ENCODE measurements at places on chromosomes 13 and 19.

- DNase-seq, result no peak
Observed at GRCh38 chr13:75400775-75401174, 81.2 kb downstream of the TBC1D4 start.

GRCh38 chr13:22735011-22735995, 445.5 kb upstream of the SGCG start:
- DNase-seq, result no peak

DNA sequence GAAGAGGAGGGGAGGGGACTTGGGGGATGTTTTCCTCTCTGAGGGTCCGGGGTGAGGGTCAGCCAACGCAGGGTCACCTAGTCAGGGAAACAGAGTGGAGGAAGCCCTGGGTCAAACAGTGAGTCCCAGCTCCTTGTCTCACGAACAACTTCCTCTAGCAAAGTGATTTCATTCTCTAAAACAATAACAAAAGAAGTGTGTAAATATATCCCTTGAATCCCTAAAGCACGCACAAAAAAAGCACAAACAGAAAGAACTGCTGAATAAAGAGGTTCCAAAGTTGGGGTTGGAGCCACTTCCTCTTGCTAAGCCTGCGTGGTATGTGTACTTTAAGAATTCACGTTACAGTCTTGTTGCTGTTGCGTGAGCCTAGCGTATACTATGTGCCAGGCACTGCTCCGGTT, 1.5 kb upstream of the C5AR2 start:
- no peak for DNase-seq

GRCh38 chr13:51814071-51814470, 10.1 kb upstream of the DHRS12 start:
- DNase-seq, result no peak

DNA sequence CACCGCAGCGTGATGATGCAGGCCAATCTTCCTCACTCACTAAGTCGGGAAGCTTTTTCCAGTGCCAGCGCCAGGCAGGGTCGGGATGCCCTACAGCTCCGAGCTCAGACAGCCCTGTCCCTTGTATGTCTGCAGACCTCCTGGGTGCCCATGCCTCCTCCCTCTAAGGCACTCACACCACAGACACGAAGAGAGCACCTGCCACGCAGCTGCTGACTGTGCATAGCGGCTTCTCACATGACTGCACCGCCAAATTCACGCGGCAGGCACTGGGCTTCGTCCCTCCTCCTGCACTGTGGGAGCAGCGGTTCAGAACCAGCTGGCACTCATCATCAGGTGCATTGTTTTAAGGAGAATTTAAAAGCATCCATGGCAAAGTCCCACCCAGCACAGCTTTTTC, 88.1 kb downstream of the SLC7A1 start:
- peak; percentile 52 for DNase-seq

DNA sequence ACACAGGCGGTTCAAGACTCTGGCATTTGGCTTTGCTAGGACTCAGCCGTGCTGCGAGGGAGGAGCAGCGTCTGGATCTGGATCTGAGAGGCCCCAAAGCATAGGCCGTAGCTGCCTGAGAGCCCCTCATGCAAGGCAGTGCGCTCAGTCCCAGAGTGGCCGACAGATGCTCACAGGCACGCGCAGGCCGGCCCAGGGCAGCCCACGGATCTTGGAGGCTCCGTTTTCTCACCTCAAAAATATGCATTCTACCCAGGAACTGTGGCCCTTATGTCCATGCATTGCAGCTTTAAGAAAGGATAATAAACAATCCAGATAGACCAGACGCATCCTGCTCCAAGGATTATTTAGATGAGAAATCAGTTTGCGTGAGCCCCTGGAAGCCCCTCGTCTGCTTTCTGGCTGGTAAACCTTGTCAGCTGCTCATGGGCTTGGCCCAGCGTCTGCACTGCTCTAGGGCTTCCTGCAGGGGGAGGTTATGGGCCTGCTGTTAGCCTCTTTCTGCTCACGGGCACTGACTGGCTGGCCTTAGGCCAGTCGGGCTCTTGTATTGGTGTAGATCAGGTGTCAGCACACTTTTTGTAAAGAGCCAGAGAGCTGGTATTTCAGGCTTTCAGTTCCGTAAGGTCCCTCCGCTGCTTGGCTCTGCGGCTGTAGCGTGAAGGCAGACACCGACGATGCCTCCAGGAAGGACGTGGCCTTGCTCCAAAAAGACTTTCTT, 24.2 kb downstream of the TEX29 start:
- DNase-seq, result no peak

DNA sequence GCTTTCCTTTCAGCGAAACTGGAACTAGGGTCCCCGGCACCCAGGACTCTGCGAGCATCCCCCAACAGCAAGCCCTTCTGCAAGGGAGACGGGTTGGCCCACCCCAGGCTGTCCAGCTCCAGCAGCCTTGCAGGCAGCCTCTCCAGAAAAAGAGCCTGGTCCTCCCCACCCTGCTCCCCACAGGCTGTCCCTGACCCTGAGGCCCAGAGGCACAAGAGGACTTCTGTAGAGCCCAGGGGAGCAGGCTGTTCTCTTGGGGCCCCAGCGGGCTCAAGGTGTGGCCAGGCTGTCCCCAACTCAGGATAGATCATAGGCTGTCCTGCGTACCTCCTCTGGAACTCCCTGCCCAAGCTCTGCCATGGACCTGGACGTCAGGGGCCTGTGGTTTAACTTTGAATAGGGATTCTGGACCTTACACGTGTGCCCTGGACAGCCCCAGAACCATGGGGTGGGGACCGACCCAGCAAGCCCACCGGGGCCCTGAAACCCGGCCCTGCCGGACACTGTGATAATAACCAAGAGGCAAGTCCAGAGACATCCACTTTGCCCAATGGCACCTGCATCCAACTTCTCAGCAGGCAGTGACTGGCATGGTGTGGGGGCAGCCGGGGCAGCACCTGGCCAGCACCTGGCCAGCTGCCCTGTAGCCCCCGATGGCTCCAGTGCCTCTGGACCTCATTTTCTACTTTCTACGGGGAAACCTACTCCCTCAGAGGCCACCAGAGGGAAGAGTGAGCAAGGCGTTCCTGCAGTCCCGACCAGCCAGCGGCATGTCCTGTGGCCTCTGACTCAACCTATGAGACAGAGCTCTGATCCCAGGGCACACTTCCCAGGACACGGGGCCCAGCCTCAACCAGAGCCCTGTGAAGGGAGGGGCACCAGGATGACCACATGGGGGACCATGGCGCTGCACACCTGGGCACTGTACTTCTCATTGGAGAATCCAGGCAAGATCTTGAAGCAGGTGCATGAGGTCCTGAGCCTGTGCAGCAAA, 50.9 kb upstream of the TPM4 start:
- no peak for DNase-seq

GRCh38 chr19:18939922-18940768, 872 bp downstream of the HOMER3 start:
- DNase-seq, result no peak

DNA sequence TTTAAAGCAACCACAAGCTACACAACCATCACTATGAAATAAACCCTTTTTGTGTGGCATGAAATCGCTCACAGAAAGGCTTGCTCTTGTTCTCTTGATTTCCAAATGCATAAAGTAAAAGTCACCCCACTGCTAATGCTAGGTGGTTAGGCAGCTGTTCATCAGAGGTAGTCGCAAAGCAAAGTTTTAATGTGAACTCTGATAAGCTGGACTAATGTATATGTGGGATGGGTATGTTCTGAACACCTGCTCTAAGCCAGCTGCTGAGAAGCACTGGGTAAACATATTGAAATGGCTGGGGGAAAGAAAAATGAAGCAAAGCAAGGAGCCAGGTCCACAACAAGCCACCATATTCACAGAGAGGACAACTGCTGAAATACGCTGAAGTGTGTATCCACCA, 142.3 kb downstream of the KLF12 start:
- DNase-seq, result peak; percentile 74

GRCh38 chr13:25598421-25598820, 226.6 kb downstream of the ATP8A2 start:
- no peak for DNase-seq

DNA sequence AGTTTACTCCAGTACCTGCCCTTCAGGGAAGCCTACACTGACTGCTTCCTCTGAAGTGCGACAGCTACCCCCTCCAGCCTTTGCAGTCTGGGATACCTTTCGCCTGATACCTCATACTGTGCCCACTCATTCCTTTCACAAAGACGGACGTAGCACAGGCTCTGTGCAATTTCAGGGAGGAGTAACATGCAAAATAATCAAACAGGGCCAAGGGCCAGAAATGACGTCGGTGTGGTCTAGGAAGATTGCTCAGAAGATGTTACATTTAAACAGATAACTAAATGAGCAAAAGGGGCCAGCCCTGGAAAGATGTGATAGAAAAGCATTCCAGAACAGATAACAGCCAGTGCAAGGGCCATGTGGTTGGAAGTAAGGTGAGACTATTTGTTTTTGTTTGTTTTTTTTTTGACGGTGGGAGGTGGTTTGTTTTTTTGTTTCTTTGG, 6.6 kb upstream of the DDX39A start:
- no peak for DNase-seq

GRCh38 chr19:5205381-5205780, 135.2 kb downstream of the PTPRS start:
- DNase-seq, result no peak

GRCh38 chr19:46731584-46731983, 14.3 kb upstream of the FKRP start:
- no peak for DNase-seq

- no peak for DNase-seq
Observed at GRCh38 chr19:10749435-10750384, 31.8 kb downstream of the DNM2 start.

DNA sequence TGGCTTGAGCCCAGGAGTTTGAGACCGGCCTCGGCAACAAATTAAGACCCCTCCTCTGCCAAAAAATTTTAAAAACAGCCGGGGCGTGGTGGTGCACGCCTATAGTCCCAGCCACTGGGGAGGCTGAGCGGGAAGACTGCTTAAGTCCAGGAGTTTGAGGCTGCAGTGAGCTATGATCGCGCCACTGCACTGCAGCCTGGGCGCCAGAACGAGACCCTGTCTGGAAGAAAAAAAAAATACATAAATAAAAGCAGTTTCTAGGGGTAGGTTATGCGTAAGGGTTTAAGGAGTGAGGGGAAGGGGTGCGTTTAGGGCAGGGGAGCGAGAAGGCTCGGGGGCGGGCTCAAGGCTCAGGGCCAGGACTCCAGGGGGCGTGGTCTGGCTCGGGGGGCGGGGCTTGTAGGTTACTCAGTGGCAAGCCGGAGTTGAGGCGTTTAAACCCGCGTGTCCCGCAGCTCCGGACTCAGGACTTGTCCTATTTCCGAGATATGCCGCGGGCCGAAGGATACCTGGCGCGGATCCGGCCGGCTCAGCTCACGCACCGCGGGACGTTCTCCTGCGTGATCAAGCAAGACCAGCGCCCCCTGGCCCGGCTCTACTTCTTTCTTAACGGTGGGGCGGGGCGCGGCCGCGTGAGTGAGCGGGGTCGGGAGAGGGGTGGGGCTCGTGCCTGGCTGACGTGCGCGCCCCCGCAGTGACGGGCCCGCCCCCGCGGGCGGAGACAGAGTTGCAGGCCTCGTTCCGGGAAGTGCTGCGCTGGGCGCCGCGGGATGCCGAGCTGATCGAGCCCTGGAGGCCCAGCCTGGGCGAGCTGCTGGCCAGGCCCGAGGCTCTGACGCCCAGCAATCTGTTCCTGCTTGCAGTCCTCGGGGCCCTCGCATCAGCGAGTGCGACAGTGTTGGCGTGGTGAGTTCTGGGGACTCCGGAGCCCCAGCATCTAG, 10.7 kb downstream of the SPACA6 start:
- no peak for DNase-seq

GRCh38 chr13:110115591-110115990, 191.4 kb downstream of the COL4A1 start:
- no peak for DNase-seq

DNA sequence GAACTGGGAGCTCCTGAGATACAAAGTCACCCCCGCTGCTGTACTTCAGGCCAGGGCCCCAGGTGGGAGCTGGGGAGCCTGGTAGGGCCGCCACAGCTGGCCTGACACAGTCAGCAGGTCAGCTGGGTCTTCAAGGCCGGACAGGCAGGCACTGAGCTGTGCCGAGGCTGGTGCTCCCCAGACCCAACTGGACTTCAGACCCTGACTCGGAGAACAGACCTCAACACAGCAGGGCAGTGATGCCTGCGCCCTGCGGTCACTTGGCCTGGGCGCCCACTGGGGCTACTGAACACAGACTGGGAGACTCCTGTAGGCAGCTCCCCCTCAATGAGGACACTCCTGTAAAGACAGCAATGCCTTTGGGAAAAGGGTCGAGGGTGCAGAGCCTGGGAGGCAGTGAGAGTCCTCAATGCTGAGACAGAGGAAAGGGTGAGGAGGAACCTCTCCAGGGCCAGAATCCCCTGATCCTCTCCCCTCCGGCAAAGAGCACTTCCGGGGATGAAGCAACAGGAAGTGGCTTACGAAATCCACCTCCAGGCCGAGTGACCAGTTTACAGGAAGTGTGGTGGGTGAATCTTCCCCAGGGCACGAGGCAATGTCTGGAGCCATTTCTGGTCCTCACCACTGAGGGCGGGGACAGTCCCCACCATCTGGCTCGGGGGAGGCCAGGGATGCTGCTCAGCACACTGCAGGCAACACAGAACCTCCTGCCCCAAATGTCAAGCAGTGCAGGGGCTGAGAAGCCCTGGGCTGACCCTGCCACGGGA, 40.8 kb upstream of the ISYNA1 start:
- no peak for DNase-seq

GRCh38 chr19:18597809-18598660, 8.6 kb downstream of the CRLF1 start:
- no peak for DNase-seq

Measured in NCI-H187 (cell line).